BJ (cell line): ENCODE measurements at places on chromosomes 4 and X. TPM values are rescaled to one million over a fixed set of nuclear protein-coding genes. Genes with fewer than 3 reads are reported as not detected.

GRCh38 chrX:119757979-119758730 is at the start of gene SOWAHD:
SOWAHD (plus strand) TSS chrX:119758588; CDS start chrX:119758668, 80 bp downstream.
- no peak for DNase-seq

DNA sequence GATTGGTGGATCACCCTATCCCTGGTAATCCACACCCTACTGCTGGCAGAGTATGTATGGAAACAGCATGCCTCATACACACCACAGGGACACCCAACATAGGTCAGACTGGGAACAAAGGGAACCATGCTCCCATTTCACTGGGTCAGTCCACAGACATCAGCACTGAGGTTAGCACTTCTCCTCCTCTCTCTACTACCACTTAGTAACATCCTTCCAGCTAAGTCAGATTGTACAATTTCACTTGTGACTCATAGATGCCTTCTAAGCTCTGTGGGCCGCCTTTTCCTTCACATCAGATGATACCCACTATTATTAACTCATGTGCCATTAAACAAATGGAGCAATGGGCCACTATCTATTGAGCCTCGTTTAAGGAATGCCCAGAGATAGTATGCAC is 15.5 kb upstream of the ZXDA start:
- no peak for DNase-seq

GRCh38 chrX:115491766-115492165 is 69.2 kb upstream of the PLS3 start:
- DNase-seq = no peak

GRCh38 chr4:121253961-121254360 is 89.8 kb upstream of the TNIP3 start:
- no peak for DNase-seq

GRCh38 chrX:40090050-40090804 is 7.5 kb downstream of the BCOR start:
- no peak for DNase-seq

DNA sequence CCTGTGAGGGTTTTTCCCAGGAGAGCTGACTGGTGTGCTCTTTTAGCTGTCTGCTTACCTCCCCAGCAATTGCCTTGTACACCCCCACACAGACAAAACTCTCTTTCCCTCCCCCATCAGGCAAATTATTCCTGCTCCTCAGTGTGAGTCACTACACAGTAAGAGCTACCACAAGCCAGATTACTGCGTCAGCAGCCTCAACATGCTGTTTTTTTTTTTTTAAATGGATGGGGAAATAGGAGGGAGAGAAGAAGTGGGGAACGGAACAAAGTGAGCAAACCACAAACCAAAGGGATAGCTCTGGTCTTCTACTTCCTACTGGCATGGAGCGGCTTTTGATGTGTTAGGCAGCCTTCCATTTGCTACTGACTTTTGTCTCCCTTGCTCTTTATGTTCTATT is 107.5 kb upstream of the ACSL4 start:
- peak; percentile 69 for DNase-seq

- no peak for DNase-seq
These were observed 1.8 kb downstream of the CAMK2D start for GRCh38 chr4:113759696-113760093.

Gene IL2
- polyA plus RNA-seq = not detected in 2 replicates
